Tibial nerve (tissue), 4 donors: ENCODE measurements at places on chromosomes 16 and 17.

- no peak for DNase-seq
Measured at GRCh38 chr17:16417896-16418684, 2.7 kb downstream of the TRPV2 start.

DNA sequence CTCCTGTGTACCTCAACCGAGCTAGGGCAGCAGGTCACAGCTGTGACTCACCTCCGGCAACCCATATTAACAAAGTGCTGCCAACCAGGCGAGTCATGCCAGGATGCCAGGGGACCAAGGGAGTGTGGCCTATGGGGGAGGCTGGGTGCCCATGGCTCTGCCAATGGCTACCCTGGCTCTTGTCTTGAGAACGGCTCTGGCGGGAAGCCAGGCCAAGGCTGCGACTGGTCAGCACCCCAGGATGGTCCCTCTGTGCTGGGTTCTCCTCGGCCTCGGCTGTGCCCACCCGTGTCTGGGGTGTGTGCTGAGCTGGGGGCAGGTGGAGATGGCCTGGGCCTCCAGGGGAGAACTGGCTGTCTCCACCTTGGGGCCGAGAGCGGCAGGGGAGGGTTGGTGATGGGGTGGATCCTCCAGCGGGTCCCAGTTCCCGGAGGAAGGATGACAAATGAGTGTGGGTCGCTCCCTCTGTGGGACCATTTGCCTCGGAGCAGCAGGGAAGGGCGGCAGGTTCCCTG, 75.8 kb downstream of the MRC2 start:
- DNase-seq: no peak

GRCh38 chr17:20066253-20066652, 57.1 kb downstream of the SPECC1 start:
- peak; percentile 51 for DNase-seq

GRCh38 chr17:62892870-62893338, 73.1 kb upstream of the TANC2 start:
- DNase-seq: no peak

GRCh38 chr16:11612665-11613025, 25.9 kb upstream of the LITAF start:
- DNase-seq: no peak
